GM23338 (cell line): ENCODE measurements at places on chromosomes 16 and 17.
A peak's percentile ranks its signal among the peaks of the same experiment; 100 is the strongest.

GRCh38 chr16:27475561-27475960 lies 73.6 kb downstream of the IL21R start:
- DNase-seq: no peak

DNA sequence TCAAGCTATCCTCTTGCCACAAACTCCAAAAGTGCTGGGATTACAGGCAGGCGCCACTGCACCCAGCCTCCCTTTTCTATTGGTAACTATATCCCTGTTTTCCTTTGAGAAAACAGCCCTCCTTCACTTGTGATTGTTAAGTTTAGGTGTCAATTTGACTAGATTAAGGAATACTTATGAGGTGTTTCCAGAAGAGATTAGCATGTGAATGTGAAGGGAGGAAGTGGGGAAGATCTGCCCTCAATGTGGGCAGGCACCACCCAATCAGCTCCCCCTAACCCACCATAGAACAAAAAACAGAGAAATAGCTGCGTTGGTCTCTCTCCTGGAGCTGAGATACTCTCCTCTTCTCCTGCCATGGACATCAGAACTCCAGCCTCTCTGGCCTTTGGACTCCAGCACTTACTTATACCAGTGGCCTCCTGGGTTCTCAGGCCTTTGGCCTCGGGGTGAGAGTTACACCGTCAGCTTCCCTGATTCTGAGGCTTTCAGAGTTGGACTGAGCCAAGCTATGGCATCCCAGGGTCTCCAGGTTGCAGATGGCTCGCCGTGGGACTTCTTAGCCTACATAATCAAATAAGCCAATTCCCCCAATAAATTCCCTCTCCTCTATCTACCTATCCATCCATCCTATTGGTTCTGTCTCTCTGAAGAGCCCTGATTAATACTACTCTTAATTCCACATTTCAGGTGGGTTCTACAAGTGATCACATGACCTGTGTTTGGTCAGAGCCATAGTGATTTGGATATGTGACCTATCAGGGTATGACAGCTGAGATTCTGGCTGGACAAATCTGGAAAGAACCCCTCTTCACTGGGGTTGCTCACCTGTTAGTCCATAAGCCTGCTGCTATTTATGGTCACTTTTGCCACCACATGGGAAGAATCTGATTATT lies 12.0 kb upstream of the STAT3 start:
- DNase-seq: peak; percentile 53

DNA sequence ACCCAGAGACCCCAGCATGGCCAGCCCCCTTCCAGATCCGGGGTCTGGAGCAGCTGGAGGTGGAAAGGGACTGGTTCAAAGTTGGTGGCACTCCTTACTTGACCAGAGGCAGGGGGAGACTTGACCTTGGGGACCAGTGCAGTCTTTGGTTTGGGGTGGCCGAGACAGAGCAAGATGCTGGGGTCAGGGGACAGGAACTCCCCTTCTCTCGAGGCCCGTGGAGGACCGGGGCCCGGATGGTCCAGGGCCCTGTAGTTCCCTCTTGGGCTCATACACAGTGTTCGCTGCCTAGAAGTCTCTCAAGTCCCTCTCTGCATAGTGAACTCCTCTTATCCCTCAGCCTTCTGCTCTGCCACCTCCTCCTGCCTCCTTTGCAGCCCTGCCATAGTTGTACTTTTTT lies 601 bp upstream of the PRSS33 start:
- DNase-seq: no peak

DNA sequence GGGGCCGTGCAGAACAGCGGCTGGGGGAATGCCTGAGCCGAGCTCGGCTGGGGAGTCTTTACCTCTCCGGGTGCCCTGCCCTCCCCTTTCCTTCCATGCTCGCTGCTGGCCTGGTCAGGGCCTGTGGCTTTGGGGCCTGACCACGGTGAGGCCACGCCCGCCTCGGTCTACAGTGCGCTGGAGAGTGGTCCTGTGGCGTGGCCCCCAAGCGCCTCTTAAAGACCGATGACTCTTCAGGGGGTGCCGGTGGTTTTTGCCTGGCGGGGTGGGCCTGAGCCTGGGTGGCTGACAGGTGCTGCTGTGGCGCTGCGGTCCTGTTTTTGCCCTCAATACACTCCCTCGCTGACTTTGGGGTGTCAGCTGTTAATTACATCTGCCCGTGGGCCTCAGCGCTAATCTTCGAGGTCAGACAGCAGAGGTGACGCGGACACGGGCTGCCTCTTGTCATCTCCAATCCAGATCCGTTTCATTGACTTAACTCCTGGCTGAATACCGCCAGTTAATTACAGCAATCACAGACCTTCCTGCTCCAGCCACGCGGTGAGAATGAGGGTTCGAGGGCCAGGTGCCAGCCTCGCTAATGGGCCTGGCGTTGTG lies 29.7 kb downstream of the GSE1 start:
- no peak for DNase-seq

DNA sequence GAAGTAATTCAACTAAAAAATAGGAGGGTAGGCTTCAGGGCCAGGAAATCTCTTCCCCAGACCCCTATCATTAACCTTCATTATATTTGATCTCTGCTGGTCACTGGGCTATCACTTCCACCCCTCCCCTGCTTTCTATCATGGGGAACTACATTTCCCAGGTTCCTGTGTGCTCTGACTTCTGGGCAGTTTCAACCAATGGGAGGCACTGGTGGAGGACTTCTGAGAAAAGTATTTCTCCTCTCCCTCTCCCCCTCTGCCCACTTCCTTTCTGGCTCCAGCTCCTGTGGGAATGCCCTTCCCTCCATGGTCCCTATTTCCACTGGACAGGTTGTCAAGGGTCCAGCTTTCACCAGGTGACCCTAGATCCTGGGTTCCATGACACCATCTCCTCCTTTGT lies 364.4 kb downstream of the C16orf95 start:
- DNase-seq: no peak

DNA sequence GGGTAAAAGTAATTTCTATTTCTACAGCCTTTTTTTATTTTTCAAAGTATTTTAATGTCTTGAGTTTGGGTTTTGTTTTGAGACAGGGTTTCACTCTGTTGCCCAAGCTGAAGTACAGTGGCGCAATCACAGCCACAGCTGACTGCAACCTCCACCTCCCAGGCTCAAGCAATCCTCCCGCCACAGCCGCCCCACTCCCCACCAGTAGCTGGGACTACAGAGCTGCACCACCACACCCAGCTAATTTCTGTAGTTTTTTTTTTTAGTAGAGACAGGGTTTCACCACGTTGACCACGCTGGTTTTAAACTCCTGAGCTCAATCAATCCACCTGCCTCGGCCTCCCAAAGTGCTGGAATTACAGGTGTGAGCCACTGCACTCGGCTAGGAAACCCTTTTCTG lies 44.0 kb downstream of the TUBD1 start:
- no peak for DNase-seq

DNA sequence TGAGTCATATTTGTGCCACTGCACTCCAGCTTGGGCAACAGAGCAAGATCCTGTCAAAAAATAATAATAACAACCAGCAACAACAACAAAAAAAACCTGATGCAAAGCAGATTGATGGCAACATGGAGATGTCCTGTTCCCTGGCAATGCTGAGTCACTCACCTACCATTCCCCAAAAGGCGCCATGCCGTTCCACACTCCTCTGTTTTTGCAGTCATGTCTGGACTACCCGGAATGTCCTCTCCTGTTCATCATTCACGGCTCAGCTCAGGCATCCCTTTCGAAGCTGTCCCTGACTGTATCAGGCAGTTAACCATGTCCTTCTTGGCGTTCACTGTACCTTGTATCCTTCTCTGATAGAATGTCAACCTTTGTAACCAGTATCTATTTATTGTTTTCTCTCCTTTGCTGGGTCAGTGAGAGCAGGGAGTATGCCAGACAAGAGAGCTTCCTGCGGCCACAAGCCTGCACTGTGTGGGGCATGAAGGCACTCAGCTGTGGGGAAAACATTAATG lies 147.7 kb downstream of the ABCC12 start:
- DNase-seq: no peak

DNA sequence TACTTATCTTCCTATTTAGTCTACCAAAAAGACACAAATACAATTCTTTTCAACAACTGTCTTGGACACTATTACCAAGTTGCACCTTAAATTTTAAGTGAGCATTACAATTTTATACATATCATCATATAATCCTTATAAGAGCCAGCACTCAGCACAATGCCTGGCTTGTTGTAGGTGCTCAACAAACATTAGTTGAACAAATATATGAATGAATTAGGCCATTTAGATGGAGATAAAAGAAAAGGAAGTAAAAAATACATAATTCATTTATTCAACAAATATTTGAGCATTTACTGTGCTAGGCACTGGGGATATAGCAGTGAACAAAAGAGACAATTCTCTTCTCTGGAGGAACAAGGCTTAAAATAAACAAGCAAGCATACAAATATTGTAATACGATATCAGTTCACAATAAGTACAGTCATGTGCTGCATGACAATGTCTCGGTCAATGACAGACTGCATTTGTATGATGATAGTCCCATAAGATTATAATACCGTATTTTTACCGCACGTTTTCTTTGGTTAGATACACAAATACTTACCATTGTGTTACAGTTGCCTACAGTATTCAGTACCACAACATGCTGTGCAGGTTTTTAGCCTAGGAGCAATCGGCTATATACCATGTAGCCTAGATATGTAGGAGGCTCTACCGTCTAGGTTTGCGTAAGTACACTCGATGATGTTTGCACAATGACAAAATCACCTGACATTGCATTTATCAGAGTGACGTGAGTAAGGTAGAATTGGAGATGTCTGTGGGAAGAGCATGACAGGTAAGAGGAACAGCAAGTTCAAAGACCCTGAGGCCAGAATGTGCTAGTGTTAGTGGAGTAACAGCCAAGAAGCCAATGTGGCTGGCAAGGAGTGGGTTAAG lies 86.4 kb upstream of the HS3ST2 start:
- no peak for DNase-seq

GRCh38 chr16:31132303-31132979 lies 3.1 kb downstream of the PRSS8 start:
- no peak for DNase-seq

DNA sequence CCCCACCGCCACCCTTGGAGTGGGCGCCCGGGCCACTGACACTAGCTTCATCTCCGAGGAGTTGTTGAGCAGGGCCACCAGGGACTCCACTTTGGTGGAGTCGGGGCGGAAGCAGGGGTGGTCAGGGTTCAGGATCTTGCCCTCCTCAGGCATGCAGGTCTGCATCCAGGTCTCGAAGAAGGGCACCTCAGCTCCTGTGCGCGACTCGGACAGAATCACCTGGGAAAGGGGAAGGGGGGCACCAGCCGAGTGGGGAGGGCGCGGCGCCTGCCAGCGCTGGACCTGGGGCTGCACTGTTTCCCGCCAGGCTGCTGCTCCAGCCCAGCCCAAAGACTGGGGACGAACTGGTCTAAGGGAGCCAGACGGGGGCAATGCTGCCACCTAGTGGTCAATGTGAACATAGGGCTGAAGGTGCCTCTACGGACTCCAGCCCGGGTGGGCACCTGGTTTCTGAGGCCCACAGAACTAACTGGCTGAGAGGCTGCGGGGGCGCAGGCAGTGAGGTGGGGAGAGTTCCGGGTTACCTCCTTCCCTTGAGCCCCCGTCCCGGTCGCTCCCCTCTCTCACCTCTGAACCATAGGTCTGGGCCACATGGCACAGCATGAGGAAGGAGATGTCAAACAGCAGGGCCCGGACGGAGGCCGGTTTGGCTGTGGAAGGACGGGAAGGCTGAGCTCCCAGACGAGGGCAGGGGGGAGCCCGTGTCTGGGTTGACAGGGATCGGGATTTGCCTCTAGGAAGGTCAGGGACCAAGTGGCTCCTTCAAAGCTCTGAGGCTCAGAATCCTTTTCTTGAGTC lies 11.8 kb downstream of the CSF3 start:
- DNase-seq: peak; percentile 96

GRCh38 chr17:1119924-1120323 lies 59.9 kb downstream of the ABR start:
- no peak for DNase-seq

DNA sequence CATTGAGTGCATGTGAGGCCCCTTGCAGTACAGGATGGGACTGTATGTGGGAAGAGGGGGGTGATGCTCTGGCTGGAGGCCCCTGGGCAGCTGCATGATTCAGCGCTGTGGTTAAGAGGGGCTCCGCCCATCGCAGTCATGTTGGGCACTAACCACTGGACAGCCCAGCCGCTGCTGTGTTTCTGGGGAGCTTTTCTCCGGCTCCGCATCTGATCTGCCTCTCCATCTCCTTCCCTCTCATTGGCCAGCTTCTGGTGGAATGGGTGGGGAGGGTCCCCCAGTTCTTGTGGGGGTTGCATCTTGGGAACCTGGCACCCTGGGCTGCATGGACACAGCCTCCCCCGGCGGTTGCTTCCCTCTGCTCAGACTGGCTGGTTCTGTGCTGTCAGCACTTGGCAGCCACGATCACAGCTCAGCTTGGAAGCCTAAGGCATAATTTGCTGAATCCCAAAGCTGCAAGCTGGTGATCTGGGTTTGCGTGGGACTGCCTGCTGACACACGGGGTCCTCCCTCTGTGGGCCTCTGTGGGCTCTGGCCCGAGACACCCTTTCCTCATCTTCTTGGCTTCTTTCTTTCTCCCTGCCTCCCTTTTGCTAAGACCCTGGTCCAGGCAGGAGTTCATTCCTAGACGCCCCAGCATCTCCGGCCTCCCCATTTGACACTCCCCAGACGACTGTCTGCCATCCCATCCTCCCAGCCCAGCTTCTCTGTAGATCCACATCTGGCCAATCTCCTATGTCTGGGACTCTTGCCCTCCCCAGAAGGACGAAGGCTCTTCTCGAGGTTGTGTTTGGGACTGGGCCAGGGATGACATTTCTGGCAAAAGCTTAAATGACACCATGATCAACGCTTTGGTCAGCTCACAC lies 168.3 kb downstream of the SEC14L1 start:
- DNase-seq: no peak

- no peak for DNase-seq
These were observed 235.1 kb upstream of the RBFOX1 start for GRCh38 chr16:7097518-7097917.

GRCh38 chr17:61701334-61701733 lies 110.3 kb upstream of the NACA2 start:
- DNase-seq: no peak

GRCh38 chr16:13873835-13874438 lies 46.0 kb upstream of the ERCC4 start:
- DNase-seq: peak; percentile 80

DNA sequence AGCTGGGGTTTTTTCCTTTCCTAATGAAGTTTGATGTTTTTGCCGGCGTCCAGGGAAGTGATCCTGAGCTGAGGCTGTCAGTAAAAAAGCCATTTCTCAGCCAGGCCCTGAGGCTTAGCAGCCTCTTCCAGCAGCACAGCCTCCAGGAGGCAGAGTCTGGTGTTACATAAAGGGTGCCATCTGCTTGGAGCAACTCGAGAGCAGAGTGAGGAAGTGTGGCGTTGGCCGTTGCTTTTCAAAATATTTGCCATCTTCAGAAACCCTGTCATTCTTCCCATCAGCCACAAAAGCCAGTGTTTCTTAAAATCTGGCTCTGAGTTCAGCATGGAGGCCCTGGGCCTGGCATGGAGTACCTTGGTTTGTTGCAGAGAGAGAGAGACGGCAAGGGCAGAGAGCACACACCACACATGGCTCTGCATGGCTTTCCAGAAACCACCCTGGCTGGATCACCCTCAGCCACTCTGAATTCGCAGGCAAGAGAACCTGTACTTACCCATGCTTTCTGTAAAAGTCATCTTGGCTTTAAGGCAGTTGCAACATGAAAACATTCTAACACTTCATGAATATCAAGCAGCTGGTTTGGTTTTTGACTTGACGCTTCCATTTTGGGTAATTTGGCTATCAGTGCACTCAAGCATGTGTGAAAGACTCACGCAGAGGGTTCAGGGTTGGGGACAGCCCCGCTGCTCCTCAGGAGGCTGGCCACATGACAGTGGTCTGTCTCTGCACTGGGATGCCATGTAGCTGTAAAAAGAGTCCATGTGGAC lies 21.0 kb downstream of the PMM2 start:
- DNase-seq: no peak

- DNase-seq: no peak
These were observed 30.5 kb downstream of the PLCG2 start for GRCh38 chr16:81809567-81809966.
